ENCODE measurements at places on chromosomes 3 and 15. TPM values are rescaled to one million over a fixed set of nuclear protein-coding genes. Genes with fewer than 3 reads are reported as not detected.

DNA sequence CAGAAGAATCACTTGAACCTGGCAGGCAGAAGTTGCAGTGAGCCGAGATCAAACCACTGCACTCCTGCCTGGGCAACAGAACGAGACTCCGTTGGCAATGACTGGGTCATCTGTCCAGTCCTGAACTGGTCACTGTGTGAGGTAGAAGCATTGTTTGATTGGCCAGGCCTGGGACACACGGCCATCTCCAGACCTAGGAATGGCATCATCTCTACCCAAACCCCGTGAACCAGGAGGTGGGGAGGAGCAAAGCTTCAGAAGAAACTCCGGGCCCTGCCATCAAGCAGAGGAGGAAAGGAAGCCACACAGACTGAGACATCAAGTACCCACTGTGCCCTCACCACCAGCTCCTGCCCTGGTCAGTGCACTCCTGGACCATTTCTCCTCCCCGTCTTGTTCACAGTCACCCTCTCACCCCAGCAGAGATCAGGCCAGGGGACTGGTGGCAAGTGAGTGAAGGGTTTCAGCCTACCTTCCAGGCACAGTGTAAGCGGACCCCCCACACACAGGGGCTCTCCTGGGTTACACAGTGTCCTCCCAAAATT, 31.6 kb downstream of the GOLGA6L2 start:
- no peak for ATAC-seq

DNA sequence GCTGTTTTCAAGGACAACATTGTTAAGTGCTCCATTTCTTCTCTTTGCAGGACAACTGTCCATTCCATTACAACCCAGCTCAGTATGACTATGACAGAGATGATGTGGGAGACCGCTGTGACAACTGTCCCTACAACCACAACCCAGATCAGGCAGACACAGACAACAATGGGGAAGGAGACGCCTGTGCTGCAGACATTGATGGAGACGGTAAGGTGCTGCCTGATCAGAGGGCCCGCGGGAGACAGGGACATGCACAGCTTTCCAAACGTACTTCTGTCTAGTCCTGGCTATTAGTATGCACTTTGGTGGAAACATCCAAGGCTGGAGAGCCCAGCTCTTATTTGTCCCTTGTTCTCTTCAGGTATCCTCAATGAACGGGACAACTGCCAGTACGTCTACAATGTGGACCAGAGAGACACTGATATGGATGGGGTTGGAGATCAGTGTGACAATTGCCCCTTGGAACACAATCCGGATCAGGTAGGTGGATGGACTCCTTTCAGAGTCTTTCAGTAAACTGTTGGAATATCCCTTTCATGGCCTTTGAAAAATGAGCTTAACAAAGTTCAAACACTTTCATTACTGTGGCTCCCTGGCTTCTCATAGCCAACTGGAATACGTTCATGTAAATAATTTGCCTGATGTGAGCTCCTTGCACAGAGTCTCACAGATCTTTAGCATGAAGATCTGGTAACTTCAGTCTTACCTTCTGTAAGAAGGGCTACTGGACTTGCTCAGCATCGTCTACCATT, 10.4 kb downstream of the THBS1 start:
- no peak for ATAC-seq

Gene PLCB2
- total RNA-seq: 4.2 TPM

DNA sequence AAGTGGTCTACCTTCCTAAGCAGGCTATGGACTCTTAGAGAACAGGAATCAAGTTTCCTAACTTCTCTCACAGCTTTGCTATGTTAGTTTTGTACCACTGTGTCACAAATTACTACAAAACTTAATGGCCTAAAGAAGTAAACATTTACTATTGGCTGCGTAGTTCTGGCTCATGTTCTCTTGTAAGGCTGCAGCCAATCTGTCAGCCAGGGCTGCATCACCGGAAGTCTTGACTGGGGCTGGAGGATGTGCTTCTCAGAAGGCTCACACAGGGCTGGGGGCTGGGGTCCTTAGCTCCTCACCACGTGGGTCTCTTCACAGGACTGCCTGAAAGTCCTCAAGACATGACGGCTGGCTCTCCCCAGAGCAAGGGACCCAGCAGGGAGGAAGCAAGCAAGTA, 15.5 kb downstream of the STIMATE start:
- no peak for ATAC-seq
